ENCODE measurements at places on chromosomes 1 and 21. TPM values are rescaled to one million over a fixed set of nuclear protein-coding genes. Genes with fewer than 3 reads are reported as not detected.

G0S2 gene
- 4.0 TPM for total RNA-seq

AKNAD1 gene
- not detected for total RNA-seq

GNG4 gene
- 11.6 TPM for total RNA-seq

DNA sequence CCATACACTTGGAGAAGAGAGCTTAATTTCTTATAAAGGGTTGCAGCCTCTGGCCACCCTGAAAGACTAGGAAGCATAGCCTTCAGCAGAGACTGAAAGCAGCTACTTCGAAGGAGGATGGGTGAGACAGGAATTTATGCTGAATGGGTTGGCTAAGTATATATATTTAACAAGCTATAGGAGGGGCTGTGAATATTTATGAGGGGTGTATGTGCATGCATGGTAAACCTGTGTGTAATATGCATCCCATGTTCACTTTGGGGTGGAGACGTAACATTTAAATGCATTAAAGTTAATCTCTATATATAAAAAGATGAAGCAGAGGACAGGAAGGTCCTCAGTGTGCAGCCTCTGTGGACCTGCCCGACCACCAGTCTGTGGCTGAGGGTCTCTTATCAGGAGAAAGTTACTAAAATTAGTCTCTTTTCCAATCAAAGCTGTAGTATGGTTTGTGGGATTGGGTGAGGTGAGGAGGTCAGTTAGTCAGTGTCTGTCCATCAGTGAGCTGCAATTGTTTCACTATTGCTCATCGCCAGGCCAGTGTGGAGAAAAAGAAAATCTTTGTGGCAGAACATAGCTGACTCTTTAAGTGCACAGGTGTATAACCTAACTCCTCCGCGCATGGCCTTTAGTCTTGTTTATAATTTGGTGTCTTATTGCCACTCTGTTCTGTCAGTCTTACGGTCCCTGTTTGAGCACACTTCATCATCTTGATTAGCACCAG lies 35.4 kb upstream of the DSCAM start:
- no peaks in the 10 kb centered on the region for H3K36me3 ChIP-seq
- H3K27me3 ChIP-seq, result no peaks in the 10 kb centered on the region
- H3K4me3 ChIP-seq, result no peak overlapping the region
- H3K4me1 ChIP-seq, result no peaks in the 10 kb centered on the region
- no peak overlapping the region for H3K27ac ChIP-seq

DNA sequence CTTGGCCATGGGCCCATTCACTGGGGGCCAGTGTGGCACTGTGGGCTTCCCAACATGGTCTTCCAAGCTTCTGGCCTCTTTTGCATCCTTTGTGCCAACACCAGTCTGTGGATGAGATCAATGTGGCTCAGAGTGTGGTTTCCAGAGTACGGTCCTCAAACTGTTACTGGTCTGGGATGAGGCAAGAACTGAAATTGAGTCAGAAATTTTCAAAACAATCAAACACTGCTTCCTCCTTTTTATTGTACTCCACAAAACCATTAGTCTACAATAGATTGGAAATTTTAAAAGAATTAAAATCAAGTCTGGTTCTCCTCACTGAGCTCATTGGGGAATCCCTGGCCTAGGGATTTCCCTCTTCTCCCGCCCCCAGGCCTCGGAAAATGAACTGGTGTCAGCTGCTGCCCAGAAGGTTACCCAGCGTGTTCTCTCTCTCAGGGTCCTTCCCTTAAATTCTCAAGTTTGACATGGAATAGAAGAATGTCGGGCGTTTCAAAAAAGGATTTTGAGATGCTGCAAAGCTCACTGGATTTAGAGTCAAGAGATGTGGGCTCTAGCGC lies 222.0 kb downstream of the SDCCAG8 start:
- no peaks in the 10 kb centered on the region for H3K27me3 ChIP-seq
- peaks cover 5% of the 10 kb centered on the region for H3K4me1 ChIP-seq

- H3K36me3 ChIP-seq, result no peaks in the 10 kb centered on the region
- peaks cover 7% of the 10 kb centered on the region for H3K4me1 ChIP-seq
- H3K27ac ChIP-seq, result no peak overlapping the region
- H3K4me3 ChIP-seq, result no peak overlapping the region
- peak; percentile 93 for DNase-seq
- H3K27me3 ChIP-seq, result peaks cover 50% of the 10 kb centered on the region
Measured at GRCh38 chr1:209576392-209577197, 6.9 kb upstream of the CAMK1G start.

GRCh38 chr1:184407816-184408510 lies 21.1 kb downstream of the C1orf21 start:
- H3K4me1 ChIP-seq, result peaks cover 47% of the 10 kb centered on the region
- H3K27ac ChIP-seq, result peak overlapping the region; percentile 59
- H3K27me3 ChIP-seq, result no peaks in the 10 kb centered on the region
- peak overlapping the region; percentile 53 for H3K4me3 ChIP-seq
- H3K36me3 ChIP-seq, result no peaks in the 10 kb centered on the region
- no peak for DNase-seq

DNA sequence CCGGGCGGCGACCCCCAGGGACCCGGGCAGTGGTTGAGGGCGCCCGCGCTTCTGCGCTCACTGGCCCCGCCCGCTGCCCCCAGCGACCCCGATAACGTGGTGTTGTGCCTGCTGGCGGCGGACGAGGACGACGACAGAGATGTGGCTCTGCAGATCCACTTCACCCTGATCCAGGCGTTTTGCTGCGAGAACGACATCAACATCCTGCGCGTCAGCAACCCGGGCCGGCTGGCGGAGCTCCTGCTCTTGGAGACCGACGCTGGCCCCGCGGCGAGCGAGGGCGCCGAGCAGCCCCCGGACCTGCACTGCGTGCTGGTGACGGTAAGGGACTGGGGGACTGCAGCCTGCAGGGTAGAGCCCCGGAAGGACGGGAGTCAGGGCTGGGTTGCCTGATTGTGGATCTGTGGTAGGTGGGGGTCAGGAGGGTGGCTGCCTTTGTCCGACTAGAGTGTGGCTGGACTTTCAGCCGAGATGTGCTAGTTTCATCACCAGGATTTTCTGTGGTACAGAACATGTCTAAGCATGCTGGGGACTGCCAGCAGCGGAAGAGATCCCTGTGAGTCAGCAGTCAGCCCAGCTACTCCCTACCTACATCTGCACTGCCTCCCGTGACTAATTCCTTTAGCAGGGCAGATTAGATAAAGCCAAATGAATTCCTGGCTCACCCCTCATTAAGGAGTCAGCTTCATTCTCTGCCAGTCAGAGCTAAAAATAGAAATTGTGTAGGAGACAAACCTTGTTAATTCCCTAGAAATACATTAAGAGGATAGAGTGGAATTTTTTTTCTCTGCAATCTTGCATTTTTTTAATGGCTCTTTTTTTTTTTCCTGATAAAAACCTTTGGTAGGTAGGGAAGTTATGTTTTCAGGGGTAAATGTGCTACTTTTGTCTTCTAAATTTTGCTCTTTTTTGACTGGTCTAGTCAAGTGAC lies 1.5 kb downstream of the GADD45A start:
- peak overlapping the region; percentile 96 for H3K4me3 ChIP-seq
- peak; percentile 72 for DNase-seq
- H3K36me3 ChIP-seq, result peaks cover 59% of the 10 kb centered on the region
- H3K27ac ChIP-seq, result peak overlapping the region; percentile 89

GRCh38 chr1:61741711-61742619 lies at the start of gene PATJ:
Gene PATJ, plus strand, starts transcription at chr1:61742480. Its CDS starts 20,413 bp downstream, at chr1:61762893.
- peak; percentile 90 for DNase-seq
- H3K27me3 ChIP-seq, result no peaks in the 10 kb centered on the region
- H3K36me3 ChIP-seq, result peaks cover 37% of the 10 kb centered on the region
- peak within 1 kb of the TSS; percentile 88 for H3K4me3 ChIP-seq

DNA sequence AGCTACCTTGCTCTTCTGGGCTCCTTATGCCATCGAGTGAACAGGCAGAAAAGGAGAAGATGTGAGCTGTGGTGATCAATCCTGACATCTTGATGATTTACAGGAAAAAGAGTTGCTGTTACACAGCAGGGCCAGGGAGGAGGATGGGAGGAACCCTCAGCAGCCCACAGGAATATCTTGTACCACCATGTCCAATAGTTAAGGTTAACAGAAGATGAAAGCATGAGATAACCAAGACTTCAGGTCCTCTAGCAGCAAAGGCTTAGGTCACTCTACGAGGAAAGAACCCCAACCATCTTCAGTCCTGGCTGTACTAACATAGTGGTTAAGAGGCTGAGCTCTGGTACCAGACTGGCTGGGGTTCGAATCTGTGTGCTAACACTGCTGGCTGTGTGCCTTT lies 12.1 kb upstream of the SELENBP1 start:
- H3K4me3 ChIP-seq, result no peak overlapping the region
- H3K27me3 ChIP-seq, result peaks cover 18% of the 10 kb centered on the region
- DNase-seq, result no peak

GRCh38 chr21:26142363-26142762 lies 28.2 kb downstream of the APP start:
- no peak for DNase-seq
- peaks cover 35% of the 10 kb centered on the region for H3K4me1 ChIP-seq
- no peaks in the 10 kb centered on the region for H3K27me3 ChIP-seq
- no peak overlapping the region for H3K4me3 ChIP-seq
- peaks cover 26% of the 10 kb centered on the region for H3K36me3 ChIP-seq

DNA sequence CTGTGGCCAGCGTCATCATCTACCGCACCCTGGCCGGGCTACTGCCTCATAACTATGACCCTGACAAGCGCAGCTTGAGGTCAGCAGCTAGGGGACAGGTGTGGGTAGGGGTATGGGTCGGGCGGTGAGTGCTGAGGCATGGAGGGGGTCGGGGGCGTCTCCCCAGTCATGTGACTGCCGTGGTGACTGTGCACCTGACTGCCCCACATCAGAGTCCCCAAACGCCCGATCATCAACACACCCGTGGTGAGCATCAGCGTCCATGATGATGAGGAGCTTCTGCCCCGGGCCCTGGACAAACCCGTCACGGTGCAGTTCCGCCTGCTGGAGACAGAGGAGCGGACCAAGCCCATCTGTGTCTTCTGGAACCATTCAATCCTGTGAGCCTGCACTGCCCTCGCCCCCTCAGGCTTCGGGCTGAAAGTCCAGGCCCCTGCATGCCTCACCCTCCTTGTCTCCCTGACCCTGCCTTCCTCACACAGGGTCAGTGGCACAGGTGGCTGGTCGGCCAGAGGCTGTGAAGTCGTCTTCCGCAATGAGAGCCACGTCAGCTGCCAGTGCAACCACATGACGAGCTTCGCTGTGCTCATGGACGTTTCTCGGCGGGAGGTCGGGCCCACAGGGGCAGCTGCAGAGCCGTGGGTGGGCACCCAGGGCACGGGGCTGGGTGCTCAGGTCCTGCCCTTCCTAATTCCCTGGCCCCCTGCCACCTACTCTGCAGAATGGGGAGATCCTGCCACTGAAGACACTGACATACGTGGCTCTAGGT lies 13.5 kb downstream of the PSRC1 start:
- no peak overlapping the region for H3K27ac ChIP-seq
- H3K36me3 ChIP-seq, result peaks cover 18% of the 10 kb centered on the region
- no peak for DNase-seq
- H3K4me3 ChIP-seq, result no peak overlapping the region
- no peaks in the 10 kb centered on the region for H3K27me3 ChIP-seq

GRCh38 chr1:26210147-26210870 lies 19.9 kb downstream of the CATSPER4 start:
- no peaks in the 10 kb centered on the region for H3K4me1 ChIP-seq
- DNase-seq, result no peak
- no peak overlapping the region for H3K27ac ChIP-seq
- H3K36me3 ChIP-seq, result no peaks in the 10 kb centered on the region

GRCh38 chr1:199678771-199679170 lies 348.7 kb upstream of the NR5A2 start:
- H3K4me3 ChIP-seq, result no peak overlapping the region
- no peaks in the 10 kb centered on the region for H3K27me3 ChIP-seq
- H3K36me3 ChIP-seq, result no peaks in the 10 kb centered on the region
- no peak for DNase-seq
- H3K27ac ChIP-seq, result no peak overlapping the region

VPS13D gene
- 33.1 TPM for total RNA-seq

LCE1D gene
- not detected for total RNA-seq

CACNA1S gene
- not detected for total RNA-seq

DNA sequence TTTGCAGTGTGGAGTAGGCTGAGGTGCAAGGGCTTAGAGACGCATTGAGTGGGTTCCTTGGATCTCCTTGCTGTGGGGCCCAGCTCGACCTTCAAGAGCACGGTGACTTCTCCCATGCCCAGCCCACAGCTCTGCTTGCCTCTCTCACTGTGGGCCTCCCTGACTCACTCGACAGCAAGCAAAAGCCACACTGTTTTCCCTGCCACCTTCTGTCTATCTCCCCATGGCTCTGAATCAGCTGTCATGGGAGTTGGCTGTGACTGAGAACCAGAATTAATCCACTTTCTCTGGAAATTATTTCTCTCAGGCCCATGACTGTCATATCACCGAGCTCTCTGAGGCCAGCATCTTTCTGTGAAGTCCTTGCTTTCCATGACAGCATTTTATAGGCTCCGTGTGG lies 140.7 kb downstream of the NOS1AP start:
- no peaks in the 10 kb centered on the region for H3K27me3 ChIP-seq
- H3K36me3 ChIP-seq, result peaks cover 13% of the 10 kb centered on the region
- peaks cover 70% of the 10 kb centered on the region for H3K4me1 ChIP-seq
- DNase-seq, result no peak
- H3K27ac ChIP-seq, result no peak overlapping the region

PRUNE1 gene
- total RNA-seq, result 15.9 TPM

GRCh38 chr21:46124083-46124925 lies 26.4 kb downstream of the COL6A2 start:
- no peak overlapping the region for H3K4me3 ChIP-seq
- no peak overlapping the region for H3K27ac ChIP-seq
- H3K27me3 ChIP-seq, result no peaks in the 10 kb centered on the region
- no peaks in the 10 kb centered on the region for H3K36me3 ChIP-seq

Data from Calu3 (cell line).